ENCODE measurements at places on chromosomes 12 and 14. TPM values are rescaled to one million over a fixed set of nuclear protein-coding genes. Genes with fewer than 3 reads are reported as not detected.

The SINHCAF gene
- 44.3 TPM for total RNA-seq

The CIT gene
- total RNA-seq = 11.3 TPM

The ANG gene
- total RNA-seq = 11.3 TPM

The TIMM9 gene
- total RNA-seq = 69.5 TPM

The HOXC10 gene
- 3.1 TPM for total RNA-seq

The DHRS1 gene
- total RNA-seq = 11.1 TPM

The DENND5B gene
- total RNA-seq = 13.0 TPM

The SIRT4 gene
- total RNA-seq = 0.90 TPM

The KRT5 gene
- 0.53 TPM for total RNA-seq

The CABP1 gene
- 0.10 TPM for total RNA-seq

The NPFF gene
- total RNA-seq = not detected

The KCNK10 gene
- total RNA-seq = not detected

Data from A549 treated with Hydrocortisone at 1 μM for 4 hours (cell line).